CD4-positive, alpha-beta T cell (primary cell): ENCODE measurements at places on chromosomes 1 and 21.

DNA sequence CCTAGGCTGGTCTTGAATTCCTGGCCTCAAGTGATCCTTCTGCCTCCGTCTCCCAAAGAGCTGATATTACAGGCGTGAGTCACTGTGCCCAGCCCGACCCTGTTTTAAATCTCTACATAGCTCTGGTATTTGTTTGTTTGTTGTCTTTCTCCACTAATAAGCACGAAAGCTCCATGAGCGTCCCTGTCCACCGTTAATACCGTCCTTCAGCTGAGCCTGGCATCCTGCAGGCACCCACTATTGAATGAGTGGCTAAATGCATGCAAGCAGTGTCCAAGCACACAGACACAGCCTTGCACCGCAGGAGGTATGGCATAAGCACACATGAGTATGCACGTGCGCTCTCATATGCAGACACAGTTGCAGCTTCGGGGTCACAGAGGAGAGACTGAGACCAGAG, 4.5 kb upstream of the COL16A1 start:
- no peak for DNase-seq

GRCh38 chr1:246104927-246105326, 402.2 kb downstream of the SMYD3 start:
- DNase-seq = no peak

- DNase-seq = no peak
Observed at GRCh38 chr1:212791261-212791675, 309 bp downstream of the NSL1 start.

- no peak for DNase-seq
Observed at GRCh38 chr1:17232759-17233661, 15.9 kb upstream of the PADI3 start.

GRCh38 chr1:220219865-220220698, 52.2 kb downstream of the RAB3GAP2 start:
- no peak for DNase-seq

DNA sequence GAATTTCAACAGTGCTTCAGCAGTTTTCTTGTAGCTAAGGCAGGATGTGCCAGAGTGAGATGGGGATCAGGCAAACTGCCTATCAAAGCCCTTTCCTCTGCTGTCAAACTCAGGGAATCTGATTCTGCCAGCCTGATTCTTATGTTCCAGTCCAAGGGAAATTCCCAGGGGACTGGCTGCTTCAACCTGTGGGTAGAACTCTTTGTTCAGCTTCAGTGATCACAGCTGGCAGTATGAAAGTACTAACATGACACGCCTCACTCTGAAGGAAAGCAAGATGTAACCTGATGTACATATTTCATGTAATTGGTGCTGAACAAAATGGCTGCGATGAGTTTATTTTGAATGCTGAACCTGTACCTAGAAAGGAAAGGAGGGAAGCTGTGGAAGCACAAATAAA, 40.1 kb upstream of the SLC5A9 start:
- DNase-seq = no peak

DNA sequence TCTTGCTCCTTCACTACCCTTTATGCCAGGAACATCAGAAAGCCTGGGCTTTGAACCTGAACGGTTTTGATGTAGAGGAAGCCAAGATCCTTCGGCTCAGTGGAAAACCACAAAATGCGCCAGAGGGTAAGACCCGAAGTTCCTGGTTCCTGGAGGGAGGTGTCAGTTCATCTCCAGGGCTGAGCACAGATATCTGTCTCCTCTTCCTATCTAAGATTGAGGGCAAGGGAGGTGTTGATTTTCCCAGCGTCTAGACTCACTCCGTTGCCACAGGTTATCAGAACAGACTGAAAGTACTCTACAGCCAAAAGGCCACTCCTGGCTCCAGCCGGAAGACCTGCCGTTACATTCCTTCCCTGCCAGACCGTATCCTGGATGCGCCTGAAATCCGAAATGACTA, 915 bp downstream of the CDC20 start:
- no peak for DNase-seq

DNA sequence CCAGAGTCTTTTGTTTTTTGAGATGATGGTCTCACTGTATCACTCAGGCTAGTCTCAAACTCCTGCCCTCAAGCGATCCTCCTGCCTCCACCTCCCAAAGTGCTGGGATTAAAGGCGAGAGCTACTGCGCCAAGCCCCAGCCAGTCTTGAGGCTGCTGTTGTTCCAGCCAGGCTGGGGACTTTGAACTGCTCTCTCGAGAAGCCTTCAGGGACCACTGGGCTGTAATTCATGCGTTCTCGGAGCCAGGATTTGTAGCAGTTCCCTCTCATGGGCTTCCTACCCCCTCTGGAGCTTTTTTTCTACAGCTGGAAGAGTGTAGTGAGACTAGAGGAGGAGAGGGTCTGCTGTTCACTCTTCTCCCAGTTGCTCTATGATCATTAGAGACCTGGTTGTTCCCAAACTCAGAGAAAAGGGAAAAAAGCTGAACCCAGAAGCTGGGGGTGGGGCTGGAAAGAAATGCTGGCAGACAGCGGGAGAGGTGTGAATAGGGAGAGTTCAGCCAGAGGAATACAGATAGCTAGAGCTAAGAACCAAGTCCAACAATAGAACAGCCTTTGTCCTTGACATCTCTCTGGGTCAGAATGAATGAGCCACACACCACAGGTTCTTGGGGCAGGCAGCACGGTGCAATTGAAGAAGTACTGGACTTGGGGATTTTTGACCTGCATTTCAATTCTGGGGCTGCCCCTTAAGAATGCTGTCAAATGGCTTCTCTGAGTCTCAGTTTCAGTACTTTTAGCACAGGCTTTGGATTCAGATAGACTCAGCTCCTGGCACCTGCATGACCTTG, 13.2 kb upstream of the SLC41A1 start:
- DNase-seq = no peak

DNA sequence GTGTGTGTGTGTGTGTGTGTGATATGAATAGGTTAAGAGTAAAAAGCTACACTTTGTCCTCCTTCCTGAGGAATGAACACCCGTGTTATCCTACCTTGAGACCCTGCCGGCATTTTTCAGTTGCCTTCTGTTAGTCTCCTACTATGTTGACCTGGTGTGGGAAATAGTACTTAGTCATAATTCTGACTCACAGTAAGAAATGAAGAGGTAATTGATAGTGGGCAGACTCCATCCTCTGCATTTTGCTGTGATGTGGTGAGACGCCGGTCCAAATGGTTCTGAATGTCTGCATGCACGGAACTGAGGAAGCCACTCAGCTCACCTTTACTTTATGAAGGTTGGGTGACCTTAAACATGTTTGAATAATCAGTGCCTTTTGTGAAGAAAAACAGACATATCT, 12.6 kb downstream of the CD101 start:
- no peak for DNase-seq

- no peak for DNase-seq
Observed at GRCh38 chr1:44655609-44656008, 18.7 kb downstream of the TMEM53 start.

DNA sequence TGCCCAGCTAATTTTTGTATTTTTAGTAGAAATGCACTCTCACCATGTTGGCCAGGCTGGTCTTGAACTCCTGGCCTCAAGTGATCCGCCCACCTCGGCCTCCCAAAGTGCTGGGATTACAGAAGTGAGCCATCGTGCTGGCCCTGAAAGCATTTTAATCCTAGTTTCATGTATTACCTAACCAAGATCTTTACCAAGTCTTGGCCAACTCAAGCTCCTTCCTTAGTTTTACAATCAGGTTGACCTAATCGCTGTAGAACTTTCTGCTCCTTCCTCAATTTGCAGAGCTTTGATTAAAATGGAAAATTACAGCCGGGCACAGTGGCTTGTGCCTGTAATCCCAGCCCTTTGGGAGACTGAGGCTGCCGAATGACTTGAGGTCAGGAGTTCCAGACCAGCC, 3.2 kb upstream of the TMEM63A start:
- no peak for DNase-seq

DNA sequence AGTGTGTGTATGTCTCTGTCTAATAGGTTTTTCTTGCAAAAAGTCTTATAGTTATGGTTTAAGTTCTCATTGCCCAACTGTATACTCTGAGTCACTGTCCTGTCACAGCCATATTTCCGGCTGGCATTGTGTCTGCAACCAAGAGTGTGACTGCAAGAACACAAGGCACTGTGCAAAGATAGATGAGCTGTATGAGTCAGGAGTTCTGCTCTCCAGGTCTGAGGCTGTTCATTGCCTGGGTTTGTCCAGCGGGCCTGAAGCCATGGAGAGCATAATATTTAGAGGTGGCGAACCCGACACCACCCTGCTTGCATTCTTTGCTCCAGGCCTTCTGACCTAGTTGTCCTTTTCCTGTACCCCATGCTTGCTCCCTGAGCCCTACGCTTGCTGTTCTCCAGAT, 50.9 kb upstream of the CNIH3 start:
- DNase-seq = no peak

- no peak for DNase-seq
Observed at GRCh38 chr1:86649618-86650017, 54.8 kb upstream of the SH3GLB1 start.

DNA sequence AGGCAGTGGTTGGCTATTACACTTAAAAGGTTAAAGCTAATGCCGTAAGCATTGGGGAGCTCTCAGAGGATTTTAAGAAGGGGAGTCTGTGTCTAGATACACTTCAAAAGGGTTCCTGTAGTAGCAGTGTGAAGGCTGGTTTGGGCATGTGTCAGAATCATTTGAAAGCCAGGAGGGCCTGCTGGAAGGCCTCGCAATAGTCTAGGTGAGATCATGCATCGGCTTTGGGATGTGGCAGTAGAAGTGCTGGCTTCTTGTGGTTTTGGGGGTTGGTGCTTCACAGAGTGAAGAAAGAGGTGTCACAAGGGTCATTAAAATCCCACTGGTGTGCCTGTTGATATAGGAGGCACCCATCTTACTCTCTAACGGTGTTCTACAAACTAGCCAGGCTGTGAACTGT, 85.7 kb downstream of the ST6GALNAC3 start:
- DNase-seq = no peak

DNA sequence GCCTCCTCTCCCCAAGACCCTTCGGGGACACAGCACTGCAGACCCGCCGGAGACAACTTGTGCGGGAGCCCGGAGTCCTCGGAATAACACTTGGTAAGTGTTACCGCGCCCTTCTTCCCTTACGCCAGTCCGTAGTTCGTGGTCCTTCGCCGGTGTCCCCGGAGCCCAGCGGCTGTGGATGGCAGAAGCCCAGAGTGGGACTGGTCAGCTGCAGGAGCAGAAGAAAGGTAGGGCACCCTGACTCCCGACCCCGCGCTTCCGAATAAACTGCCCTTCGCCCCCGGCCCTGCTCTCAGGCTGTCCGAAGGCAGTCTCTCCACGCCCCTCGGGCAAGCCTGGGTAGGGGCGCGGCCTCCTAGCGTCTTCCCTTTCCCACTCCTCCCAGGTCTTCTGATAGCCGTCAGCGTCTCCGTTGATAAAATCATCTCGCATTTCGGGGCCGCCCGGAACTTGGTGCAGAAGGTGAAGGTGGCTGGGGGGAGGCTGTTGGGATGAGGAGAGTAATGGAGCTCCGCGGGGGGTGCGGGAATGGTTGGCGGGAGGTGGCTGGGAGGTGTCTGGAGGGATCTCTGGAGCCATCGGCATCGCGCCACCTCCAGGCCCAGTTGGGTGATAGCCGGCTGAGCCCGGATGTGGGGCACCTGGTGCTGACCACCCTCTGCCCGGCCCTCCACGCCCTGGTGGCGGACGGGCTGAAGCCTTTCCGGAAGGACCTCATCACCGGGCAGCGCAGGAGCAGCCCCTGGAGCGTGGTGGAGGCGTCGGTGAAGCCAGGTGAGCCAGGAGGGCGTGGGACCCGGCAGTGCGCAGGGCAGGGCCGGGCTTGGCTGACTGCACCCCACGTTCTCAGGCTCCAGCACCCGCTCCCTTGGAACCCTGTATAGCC, 4.3 kb downstream of the RUSC1 start:
- no peak for DNase-seq

- no peak for DNase-seq
Observed at GRCh38 chr21:42779431-42779861, 99.9 kb downstream of the WDR4 start.

DNA sequence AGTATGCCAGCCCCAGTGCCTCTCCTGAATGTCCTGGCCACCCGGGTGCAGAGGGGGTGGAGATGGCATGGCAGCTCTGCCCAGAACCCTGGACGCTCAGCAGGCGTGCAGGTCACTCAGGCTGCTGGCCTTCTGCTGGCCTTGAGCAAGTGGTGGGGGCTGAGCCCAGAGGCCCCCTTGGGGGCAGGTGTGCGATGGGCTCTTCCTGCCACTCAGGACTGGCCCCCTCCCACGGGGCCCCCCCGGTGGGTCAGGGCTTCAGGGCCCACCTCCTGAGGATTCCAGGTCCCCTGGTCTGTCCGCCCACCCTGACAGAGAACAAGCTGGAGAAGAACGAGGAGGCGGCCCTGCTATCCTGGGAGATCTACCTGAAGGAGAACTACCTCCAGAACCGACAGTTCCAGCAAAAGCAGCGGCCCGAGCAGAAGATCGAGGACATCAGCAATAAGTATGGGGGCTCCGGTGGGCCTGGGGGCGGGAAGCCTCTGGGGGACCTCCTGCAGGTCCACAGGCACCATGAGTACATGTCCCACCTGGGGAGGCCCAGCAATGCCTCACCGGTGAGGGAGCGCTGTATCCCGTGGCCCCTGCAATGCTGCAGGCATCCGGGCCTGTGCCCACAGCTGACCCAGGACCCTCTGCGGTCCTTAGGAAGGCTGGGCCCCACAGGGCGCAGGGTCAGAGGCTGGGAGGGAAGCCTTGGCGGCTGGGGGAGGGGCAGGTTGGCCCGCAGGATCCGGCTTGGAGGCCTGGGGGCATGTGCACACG, 37.0 kb upstream of the LRRC3 start:
- no peak for DNase-seq

GRCh38 chr1:222042120-222042519, 300.2 kb upstream of the DUSP10 start:
- DNase-seq = no peak

- DNase-seq = no peak
Observed at GRCh38 chr1:168786476-168787330, 57.7 kb upstream of the DPT start.

DNA sequence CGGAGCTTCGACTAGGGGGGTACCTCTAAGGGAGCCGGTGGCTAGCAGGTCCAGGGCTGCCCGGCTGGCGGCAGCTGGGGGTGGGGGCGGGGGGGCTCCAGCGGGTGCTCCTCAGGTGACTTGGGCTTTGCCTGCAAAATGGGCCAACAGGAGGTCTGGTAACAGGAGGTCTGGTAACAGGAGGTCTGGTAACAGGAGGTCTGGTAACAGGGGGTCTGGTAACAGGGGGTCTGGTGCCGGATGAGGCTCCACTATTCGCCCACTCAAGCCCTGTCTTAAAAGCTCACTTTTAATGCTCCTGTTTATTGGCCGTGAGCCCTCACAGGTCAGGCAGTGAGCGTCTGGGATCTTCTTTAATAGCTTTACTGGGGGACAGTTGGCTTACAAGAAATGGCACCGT, 40.4 kb upstream of the ACTRT2 start:
- no peak for DNase-seq

- no peak for DNase-seq
Observed at GRCh38 chr1:38194472-38194871, 147.9 kb upstream of the POU3F1 start.

DNA sequence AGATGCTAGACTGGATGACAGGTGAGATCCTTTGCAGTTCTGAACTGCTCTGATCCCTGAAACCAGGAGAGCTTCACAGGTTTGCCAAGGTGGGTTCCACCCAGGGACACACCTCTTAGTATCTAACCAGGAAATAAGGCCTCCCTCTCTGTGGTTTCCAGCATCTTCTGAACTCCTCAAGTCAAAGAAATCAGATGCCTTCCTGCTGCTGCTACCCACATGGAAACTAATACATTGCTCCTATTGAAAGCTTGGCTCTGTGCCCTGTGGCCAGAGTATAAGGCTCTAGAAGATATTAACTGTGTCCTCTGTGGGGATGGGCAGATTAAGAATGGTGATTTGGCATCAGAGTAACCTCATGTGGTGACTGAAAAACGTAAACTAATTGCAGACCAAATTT, 75.0 kb upstream of the MRPS6 start:
- DNase-seq = peak; percentile 28

- no peak for DNase-seq
Observed at GRCh38 chr1:228222548-228222947, 14.7 kb downstream of the OBSCN start.
